Fibroblast of gingiva (primary cell): ENCODE measurements at places on chromosomes 12 and 14.

DNA sequence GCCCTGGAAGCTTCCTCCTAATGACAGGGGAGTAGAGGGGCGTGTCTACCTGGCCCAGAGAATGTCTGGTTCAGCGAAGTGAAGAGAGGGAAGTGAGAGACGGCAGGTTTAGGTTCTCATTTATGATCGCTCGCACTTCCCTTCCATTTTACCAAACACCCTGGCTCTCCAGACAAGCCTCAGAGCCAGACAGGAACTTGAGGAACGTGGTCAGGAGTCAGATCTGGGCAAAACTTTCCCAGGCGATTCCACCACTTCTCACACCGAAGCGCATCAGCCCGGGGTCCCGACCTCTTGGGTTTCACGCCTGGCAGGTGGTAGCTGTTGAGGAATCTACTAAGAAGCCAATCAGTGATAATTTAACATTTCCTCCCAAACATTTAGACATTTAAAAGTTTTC, 21.3 kb downstream of the ACTN1 start:
- no peak for DNase-seq

- peak; percentile 77 for DNase-seq
Measured at GRCh38 chr12:79983492-79983891, 48.6 kb upstream of the PPP1R12A start.

DNA sequence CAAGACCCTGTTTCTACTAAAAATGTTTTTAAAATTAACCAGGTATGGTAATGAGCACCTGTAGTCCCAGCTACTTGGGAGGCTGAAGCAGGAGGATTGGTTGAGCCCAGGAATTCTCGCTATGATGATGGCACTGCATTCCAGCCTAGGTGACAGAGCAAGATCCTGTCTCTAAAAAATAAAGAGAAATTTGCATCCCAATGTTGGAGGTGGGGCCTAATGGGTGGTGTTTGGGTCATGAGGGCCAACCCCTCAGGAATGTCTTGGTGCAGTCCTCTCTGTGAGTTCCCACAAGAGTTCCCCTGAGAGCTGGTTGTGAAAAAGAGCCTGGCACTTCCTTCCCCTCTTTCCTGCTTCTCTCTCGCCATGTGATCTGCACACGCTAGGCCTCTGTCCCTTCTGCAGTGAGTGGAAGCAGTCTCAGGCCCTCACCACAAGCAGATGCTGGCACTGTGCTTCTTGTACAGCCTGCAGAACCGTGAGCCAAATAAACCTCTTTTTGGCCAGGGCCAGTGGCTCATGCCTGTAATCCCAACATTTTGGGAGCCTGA, 11.3 kb downstream of the ACOT6 start:
- no peak for DNase-seq

GRCh38 chr14:103141117-103141796, 18.0 kb downstream of the TNFAIP2 start:
- DNase-seq: no peak

DNA sequence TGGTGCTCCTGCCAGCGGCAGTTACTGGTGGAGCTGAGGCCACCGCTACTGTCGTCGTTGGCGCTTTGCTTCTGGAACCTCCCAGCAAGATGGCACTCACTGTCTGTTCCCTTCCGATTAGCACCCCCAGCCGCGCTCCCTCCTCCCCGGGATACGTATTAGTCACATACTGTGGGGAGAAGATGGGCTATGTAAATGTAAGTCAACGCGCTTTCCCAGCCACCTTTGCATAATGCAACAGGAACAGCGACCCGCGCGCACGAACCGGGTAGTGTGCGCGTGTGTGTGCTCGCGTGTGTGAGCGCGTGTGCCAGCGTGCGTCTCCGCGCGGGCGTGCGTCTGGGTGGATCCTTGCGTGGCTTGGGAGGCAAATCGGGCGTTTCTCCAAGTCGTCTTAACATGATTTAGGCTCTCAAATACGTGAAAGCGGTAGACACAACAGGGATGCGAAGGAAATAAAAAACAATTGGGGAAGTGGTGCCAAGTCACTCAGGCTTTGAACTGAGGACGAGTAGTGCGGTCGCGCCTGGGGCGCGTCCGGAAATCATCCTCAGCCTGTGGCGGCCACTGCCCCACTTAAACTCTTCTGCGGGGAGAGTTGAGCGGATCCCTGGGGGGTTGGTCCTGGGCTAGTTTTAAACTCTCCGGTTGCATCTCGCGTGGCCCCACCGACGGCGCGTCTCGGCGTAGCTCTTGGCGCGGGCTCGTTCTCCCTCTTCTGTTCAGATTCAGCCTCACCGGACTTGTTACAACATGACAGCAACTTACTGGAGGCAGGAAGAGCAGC, 1.8 kb downstream of the FLRT2 start:
- peak; percentile 88 for DNase-seq

DNA sequence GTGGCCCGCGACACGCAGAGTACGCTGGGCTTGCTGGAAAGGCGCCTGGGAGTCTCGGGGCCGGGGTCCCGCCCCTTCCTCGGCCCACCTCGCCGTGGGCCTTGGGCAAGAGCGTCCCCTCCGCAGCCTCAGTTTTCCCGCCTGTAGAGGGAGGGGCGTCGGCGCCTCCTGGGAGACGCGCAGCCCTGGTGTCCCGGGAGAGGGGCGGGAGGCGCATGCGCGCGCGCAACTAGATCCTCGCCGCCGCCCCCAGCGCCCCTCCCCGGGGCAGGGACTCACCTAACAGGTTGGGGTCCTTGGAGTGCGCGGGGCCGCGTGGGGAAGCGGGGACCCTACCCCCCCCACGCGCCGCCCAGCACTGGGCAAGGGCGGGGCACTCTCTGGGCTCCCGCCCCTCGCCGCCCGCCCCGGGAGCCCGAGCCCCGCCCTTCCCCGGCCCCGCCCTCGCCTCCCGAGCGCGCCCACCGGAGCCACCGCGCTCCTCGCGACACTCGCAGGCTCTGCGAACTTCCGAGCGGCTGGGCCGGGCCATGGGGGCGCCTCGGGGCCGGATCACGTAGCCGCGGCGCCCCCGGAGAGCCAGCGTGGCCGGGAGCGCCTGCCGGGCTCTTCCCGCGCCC, at the start of gene KIF26A:
TSS of gene KIF26A (plus strand) at position 490 of the 620 bp plus-strand sequence. CDS start 136 bp downstream, outside the sequence.
- no peak for DNase-seq

GRCh38 chr12:126400831-126401230, 1335.6 kb downstream of the AACS start:
- DNase-seq: no peak
